Mononuclear cell (primary cell): ENCODE measurements at places on chromosomes 7 and 10. TPM values are rescaled to one million over a fixed set of nuclear protein-coding genes. Genes with fewer than 3 reads are reported as not detected.

C10orf95 gene
- total RNA-seq: 0.10 TPM

TLX1 gene
- total RNA-seq: not detected

PHKG1 gene
- 3.1 TPM for total RNA-seq

STEAP2 gene
- 0.10 TPM for total RNA-seq

COL28A1 gene
- total RNA-seq: 0.42 TPM
